ENCODE measurements at places on chromosomes 7 and 10.

GRCh38 chr7:22855049-22855392 lies 32.4 kb upstream of the TOMM7 start:
- DNase-seq, result no peak

- no peak for DNase-seq
Observed at GRCh38 chr7:113796557-113796956, 122.3 kb downstream of the PPP1R3A start.

- no peak for DNase-seq
Observed at GRCh38 chr10:14556285-14556956, 218.3 kb downstream of the FAM107B start.

- DNase-seq, result peak; percentile 73
Observed at GRCh38 chr7:41834805-41835694, 132.2 kb upstream of the INHBA start.

DNA sequence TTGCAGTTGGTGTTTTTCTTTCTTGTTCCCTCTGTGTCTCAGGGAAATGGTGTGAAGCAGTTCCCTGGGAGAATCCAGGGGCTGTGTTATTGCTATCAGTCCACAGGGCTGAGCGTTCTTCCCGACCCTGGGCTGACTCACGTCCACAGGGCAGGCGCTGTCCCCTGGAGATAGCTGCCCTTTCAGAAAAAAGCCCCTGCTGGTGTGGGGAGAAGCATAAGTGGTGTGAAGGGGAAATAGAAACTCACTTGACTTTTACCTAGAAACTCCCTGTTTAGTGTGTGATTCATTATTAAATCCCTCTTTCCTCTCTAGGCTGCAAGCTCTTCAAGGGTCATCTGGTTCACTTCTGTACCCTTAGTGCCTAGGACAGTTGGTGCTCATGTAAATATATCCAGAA lies 63.3 kb upstream of the SMNDC1 start:
- no peak for DNase-seq

- peak; percentile 83 for DNase-seq
Observed at GRCh38 chr7:46229409-46229808, 308.3 kb upstream of the IGFBP3 start.

DNA sequence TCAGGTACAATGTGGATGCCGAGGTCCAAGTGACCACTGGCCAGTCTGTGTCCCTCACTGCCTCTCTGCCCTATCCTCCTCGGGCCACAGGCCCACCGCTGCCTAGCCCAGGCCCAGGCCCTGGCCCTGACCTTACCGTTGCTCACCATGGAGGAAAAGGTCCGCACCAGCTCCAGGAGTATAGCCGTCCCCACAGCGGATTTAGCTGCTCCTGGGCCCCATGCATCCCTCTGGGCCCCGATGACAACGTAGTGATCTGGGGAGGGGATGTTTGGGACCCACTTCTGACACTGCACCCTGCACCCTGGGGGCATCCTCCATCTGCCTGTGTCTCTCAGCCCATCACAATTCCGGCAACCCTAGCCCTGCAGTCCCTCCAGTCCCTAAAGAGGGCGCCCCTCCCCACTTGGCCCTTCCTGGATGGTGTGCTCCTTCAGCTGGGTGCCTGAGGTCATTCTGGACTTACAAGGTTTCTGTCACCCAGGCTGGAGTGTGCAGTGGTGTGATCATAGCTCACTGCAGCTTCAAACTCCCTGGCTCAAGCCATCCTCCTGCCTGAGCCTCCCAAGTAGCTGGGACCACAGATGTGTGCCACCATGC lies 12.1 kb downstream of the TFR2 start:
- DNase-seq, result no peak
